ENCODE measurements at places on chromosomes 6 and 20.

DNA sequence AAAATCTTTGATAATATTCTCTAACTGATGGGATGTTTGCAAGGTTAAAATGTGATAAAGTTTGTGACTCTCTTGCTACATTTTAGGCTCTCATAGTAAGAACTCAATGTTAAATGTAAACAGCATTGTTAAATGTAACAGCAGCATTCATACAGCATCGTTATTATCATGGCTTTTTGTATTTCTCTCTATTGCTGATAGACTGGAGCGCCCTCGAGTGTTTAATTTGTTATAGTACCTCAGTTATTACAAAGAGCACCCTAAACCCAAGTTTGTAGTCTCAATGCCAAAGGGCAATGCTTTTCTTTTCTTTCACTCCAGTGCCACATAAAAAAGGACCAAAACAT is 14.9 kb upstream of the TTPAL start:
- H3K4me3 ChIP-seq: no peak overlapping the region
- no peaks in the 10 kb centered on the region for H3K4me1 ChIP-seq
- DNase-seq: no peak
- no peaks in the 10 kb centered on the region for H3K27me3 ChIP-seq
- H3K27ac ChIP-seq: no peak overlapping the region

- peaks cover 50% of the 10 kb centered on the region for H3K27me3 ChIP-seq
- no peak overlapping the region for H3K27ac ChIP-seq
- no peak for DNase-seq
- no peak overlapping the region for H3K4me3 ChIP-seq
- no peaks in the 10 kb centered on the region for H3K4me1 ChIP-seq
Measured at GRCh38 chr6:39665861-39666260, 59.3 kb downstream of the KIF6 start.

GRCh38 chr6:167974640-167975344 is 22.7 kb upstream of the KIF25 start:
- H3K4me3 ChIP-seq: no peak overlapping the region
- peaks cover 2% of the 10 kb centered on the region for H3K36me3 ChIP-seq
- no peaks in the 10 kb centered on the region for H3K4me1 ChIP-seq
- no peak for DNase-seq

DNA sequence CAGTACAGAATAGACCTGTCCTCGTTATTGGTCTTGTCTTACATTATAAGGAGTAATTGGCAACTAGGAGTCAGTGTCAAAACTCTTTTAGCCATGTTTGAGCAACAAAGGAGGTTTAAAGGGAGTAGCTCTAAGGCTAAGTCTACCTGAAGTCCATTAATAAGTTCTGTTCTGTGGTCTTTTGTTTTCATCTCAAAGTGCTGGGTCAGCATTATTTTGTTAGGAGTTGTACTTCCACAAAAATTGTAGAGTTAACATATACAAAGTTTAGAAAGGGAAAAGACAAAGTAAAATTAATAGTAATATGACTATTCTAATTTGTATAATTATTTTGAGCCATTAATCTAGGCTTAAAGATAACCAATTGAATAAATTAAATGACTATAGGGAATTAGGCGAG is 12.7 kb upstream of the SENP6 start:
- no peak overlapping the region for H3K27ac ChIP-seq
- no peaks in the 10 kb centered on the region for H3K4me1 ChIP-seq
- H3K4me3 ChIP-seq: no peak overlapping the region

DNA sequence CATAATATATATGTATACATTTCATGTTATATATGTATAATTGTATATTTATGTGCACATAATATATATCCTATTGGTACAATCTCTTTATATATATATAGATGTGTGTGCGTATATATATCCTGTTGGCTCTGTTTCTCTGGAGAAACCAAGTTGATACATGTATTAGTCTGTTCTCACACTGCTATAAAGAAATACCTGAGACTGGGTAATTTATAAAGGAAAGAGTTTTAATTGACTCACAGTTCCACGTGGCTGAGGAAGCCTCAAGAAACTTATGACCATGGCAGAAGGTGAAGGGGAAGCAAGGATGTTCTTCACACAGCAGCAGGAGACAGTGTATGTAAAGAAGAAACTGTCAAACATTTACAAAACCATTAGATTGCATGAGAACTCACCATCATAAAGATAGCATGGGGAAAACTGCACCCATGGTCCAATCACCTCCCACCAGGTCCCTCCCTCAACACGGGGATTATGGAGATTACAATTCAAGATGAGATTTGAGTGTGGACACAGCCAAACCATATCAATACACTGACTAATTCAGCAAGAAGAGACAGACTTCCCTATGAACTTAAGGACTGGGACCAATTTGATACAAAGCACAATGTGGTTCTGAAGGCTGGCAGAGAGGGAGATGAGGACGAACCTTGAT is 14.0 kb downstream of the CST3 start:
- no peak overlapping the region for H3K27ac ChIP-seq
- peaks cover 55% of the 10 kb centered on the region for H3K27me3 ChIP-seq
- DNase-seq: no peak
- peaks cover 5% of the 10 kb centered on the region for H3K4me1 ChIP-seq

- no peaks in the 10 kb centered on the region for H3K27me3 ChIP-seq
- H3K36me3 ChIP-seq: peaks cover 12% of the 10 kb centered on the region
- no peak for DNase-seq
- H3K4me1 ChIP-seq: peaks cover 17% of the 10 kb centered on the region
Measured at GRCh38 chr6:53043581-53043980, 21.6 kb upstream of the FBXO9 start.

DNA sequence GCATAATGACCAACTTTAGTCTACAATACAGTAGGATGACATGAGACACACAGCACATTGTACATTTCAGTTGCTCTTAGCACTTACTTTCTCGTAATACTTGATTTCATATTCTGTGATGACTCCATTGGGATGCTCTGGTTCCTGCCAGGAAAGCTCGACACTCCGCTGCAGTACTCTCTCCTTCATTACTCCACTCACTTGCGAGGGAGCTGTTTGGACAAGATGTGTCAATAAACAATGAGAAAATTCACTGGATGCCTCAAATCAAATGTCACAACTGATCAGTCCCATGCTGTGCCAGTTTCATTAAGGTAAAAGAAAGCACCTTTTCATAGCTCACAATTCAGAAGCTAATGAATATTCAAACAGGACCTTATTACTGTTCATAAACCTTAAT is 147.1 kb downstream of the EPHA7 start:
- no peaks in the 10 kb centered on the region for H3K36me3 ChIP-seq
- no peak overlapping the region for H3K4me3 ChIP-seq
- H3K27me3 ChIP-seq: no peaks in the 10 kb centered on the region
- DNase-seq: no peak

- H3K27ac ChIP-seq: peak overlapping the region; percentile 47
- peak overlapping the region; percentile 63 for H3K4me3 ChIP-seq
- peaks cover 31% of the 10 kb centered on the region for H3K4me1 ChIP-seq
- peaks cover under 1% of the 10 kb centered on the region for H3K36me3 ChIP-seq
- H3K27me3 ChIP-seq: no peaks in the 10 kb centered on the region
- peak; percentile 37 for DNase-seq
Measured at GRCh38 chr6:5302995-5303622, 41.8 kb downstream of the FARS2 start.

DNA sequence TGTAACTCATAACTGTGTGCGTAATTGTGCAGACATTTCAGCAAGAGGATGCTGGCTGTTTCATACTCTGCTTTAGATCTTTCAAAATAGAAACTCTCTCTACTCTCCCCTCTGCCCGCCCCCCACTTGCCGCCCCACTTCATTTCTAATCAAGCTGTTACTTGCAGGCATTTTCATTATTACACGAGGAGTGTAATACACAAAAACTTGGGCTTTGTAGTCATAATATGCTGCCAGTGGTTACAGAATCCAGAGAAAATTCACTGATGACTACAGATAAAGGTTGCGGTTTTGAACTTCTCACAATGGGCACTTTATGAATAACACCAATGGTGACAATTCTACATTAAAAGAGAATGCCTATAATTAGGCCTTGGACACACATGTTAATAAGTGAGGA is 194.0 kb upstream of the POU3F2 start:
- H3K36me3 ChIP-seq: no peaks in the 10 kb centered on the region
- no peak overlapping the region for H3K27ac ChIP-seq
- H3K4me1 ChIP-seq: no peaks in the 10 kb centered on the region
- no peak for DNase-seq
